ENCODE measurements at places on chromosomes 16 and 17. TPM values are rescaled to one million over a fixed set of nuclear protein-coding genes. Genes with fewer than 3 reads are reported as not detected.

The SLC47A1 gene
- total RNA-seq: not detected

The CLEC19A gene
- not detected for total RNA-seq

The SLFN12L gene
- 1.4 TPM for total RNA-seq

The AOC3 gene
- total RNA-seq: not detected

The LRRC36 gene
- total RNA-seq: 0.99 TPM

The CRYM gene
- not detected for total RNA-seq

The UTP4 gene
- 37.4 TPM for total RNA-seq

The FOXC2 gene
- total RNA-seq: 2.0 TPM

The TIGD7 gene
- 7.5 TPM for total RNA-seq

The UNC13D gene
- total RNA-seq: not detected

The NHERF2 gene
- total RNA-seq: 175 TPM

The SPEM1 gene
- total RNA-seq: not detected

The RNU2-1 gene
- not detected for total RNA-seq

The HOXB7 gene
- total RNA-seq: 23.3 TPM

All from M059J (cell line).